ENCODE measurements at places on chromosomes 6 and 20.

- H3K4me3 ChIP-seq, result no peak overlapping the region
- no peaks in the 10 kb centered on the region for H3K4me1 ChIP-seq
- H3K27me3 ChIP-seq, result no peaks in the 10 kb centered on the region
- peak overlapping the region; percentile 23 for H3K27ac ChIP-seq
- H3K36me3 ChIP-seq, result no peaks in the 10 kb centered on the region
- no peak for DNase-seq
These were observed 6.5 kb downstream of the RBM38 start for GRCh38 chr20:57397693-57398108.

DNA sequence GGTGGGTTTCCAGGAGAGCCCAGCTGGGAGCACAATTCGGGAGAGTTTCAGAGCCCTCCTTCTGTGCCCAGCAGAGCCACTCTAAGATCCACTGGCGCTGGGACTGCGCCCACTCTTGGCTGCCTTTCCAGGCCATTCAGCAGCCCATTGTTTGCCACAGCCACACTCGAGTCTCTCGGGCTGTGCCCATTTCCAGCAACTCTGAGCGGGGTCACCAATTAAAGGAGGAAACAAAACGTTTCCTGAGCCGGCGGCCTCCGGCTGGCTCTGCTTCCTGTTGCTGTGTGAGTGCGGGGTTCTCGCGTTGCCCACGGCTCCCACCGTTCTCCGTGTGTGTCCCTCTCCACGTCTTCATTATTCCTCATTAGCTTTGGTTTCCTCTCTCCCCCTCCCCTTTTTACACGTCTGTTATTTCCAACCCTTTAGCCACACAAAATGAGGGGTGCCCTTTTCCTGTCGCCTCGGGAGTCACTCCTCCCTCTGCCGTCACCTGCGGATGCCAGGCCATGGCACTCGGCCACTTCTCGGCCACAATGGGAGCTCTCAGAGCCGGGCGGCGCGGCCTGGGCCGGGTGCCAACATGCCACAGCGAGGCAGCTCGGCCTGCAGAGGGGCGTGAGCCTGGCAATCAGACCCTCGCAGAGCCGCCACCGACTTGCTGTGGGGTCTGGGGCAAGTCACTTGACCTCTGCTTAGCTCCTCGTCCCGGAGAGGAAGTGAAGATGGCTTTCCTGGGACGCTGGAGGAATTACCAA lies 94.3 kb upstream of the NKX2-2 start:
- no peak overlapping the region for H3K27ac ChIP-seq
- H3K4me1 ChIP-seq, result no peaks in the 10 kb centered on the region
- DNase-seq, result no peak
- H3K36me3 ChIP-seq, result no peaks in the 10 kb centered on the region
- no peak overlapping the region for H3K4me3 ChIP-seq
- no peaks in the 10 kb centered on the region for H3K27me3 ChIP-seq

DNA sequence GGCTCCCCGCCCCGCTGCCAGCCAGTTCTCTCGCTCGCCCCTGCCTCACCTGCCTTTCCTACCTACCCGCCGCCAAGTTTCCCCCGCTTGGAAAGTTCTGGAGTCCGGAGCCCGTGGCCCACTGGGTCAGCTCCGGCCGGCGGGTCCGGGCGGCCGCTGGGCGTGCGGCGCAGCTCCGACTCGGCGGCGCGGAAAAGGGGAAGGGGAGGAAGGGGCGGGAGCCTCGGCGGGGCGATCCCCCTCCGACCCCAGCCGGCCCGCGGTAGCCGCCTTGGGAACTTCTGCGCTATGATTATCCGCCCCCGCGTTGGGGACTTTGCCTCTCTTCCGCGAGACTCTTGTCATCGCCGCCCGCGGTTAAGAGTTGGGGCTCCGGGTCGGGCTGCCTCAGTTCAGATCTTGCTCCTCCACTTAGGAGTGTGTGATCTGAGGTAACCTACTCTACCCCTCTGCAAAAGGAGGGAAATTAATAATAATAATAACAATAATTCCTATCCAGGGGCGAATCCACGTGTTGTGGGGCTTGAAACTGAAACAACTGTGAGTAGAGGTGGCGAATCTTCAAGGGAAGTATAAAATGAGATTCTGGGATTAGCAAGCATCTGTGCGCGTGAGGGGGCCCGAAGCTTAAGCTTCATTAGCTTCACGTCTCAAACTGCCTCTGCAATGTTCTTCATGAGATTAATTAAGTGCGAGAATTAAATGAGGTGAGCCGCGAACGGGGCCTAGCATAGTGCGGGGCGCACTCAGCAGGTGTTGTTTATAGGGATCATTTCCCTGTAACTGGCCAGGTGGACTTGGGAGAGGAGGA lies 30.8 kb downstream of the SF3B5 start:
- peaks cover 4% of the 10 kb centered on the region for H3K4me1 ChIP-seq
- H3K4me3 ChIP-seq, result peak overlapping the region; percentile 40
- peak; percentile 55 for DNase-seq
- H3K36me3 ChIP-seq, result no peaks in the 10 kb centered on the region
- peak overlapping the region; percentile 75 for H3K27ac ChIP-seq
- H3K27me3 ChIP-seq, result peaks cover 12% of the 10 kb centered on the region

DNA sequence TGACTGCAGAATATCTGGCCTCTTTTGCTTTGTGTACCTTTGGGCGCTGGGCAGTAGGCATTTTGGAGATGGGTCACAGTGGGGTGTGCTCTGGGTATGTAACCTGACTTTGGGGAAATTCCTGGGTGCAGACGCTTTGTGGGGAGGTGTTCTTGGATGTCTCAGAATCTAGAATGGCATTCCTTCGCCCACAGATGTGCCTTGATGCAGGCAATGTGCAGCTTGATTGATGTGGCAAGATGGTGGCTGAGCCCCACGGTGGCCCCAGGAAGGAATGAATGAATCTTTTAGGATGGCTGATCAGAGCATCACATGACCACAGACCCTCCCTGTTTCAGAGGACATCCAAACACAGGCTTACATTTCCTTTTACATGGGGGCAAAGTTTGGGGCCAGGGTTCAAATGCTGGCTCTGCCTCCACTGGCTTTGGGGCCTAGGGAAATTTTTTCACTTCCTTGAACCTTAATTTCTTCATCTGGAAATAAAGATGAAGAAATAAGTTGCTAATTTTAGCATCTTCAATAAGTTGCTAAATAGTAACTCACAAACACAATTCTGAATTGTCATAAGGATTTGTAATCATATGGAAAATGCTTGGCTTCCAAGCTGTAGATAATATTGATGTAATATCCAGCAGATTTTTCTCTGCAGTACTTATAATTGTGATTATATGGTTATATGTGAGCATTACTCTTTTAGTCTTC lies 5.6 kb downstream of the PPP1R16B start:
- H3K27ac ChIP-seq, result no peak overlapping the region
- no peak for DNase-seq

DNA sequence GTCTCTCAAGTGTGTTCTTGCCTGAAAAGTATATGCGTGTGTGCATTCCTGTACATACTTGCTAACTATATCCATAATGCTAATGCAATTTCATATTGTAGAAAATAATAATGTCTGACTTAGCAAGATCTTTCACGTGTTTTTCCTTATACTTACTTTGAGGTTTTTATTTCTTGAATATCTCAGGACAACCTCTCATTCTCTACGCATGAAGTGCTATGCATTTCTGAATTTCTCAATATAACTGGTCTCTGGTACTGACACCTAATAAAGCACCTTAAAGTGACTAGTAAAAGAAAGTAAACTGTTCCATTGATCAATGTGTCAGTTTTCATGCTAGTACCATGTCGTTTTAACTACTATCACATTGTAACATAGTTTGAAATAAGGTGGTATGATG lies 589.9 kb upstream of the ADGRB3 start:
- no peaks in the 10 kb centered on the region for H3K36me3 ChIP-seq
- H3K27ac ChIP-seq, result no peak overlapping the region
- H3K4me3 ChIP-seq, result no peak overlapping the region
- DNase-seq, result no peak

GRCh38 chr6:21103626-21104224 lies 489.8 kb upstream of the SOX4 start:
- no peaks in the 10 kb centered on the region for H3K27me3 ChIP-seq
- no peaks in the 10 kb centered on the region for H3K36me3 ChIP-seq
- no peak overlapping the region for H3K27ac ChIP-seq
- DNase-seq, result no peak

DNA sequence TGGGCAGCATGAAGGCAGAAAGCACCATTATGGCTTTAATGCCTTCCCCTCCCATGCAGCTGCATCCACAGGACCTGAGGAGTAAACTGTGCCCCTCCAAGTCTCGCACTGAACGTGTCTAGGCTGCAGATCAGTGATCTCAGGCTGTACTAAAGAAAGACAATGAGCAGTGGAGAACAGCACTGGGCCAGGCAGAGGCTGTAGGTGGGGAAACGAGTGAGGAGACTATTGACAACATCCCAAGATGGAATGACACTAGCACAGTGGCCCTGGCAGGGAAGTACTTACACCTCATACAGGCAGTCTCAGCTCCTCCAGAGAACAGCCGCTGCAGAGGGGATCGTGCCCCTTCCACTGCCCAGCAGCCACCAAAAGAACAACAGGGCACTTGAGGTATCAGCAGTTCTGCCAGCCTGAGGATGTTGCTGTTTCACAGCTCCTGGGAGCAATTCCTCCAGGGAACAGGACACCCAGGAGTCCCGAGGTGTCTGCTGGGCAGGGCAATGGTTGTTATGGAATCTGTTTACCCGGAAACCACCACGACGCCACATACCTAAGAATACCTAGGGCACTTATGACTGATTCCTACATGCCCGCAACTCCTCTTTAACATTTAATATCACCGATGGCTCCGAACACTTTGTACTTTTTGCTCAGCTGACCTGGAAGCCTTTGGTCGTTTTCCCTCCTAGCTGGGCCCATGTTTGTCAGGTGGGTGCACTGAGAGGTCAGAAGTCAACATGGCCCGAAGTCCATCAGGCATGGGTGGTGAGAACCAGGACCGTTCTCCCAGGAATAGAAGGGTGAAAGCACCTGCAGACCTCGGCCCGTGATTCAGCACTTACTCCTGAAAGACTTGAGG lies 79.1 kb downstream of the SLC22A23 start:
- H3K4me3 ChIP-seq, result no peak overlapping the region
- no peak overlapping the region for H3K27ac ChIP-seq
- peaks cover 18% of the 10 kb centered on the region for H3K4me1 ChIP-seq
- DNase-seq, result no peak
- no peaks in the 10 kb centered on the region for H3K27me3 ChIP-seq
- no peaks in the 10 kb centered on the region for H3K36me3 ChIP-seq

- H3K4me3 ChIP-seq, result no peak overlapping the region
- H3K36me3 ChIP-seq, result no peaks in the 10 kb centered on the region
- no peak for DNase-seq
- no peak overlapping the region for H3K27ac ChIP-seq
These were observed 151.9 kb downstream of the CFAP61 start for GRCh38 chr20:20204256-20204655.

DNA sequence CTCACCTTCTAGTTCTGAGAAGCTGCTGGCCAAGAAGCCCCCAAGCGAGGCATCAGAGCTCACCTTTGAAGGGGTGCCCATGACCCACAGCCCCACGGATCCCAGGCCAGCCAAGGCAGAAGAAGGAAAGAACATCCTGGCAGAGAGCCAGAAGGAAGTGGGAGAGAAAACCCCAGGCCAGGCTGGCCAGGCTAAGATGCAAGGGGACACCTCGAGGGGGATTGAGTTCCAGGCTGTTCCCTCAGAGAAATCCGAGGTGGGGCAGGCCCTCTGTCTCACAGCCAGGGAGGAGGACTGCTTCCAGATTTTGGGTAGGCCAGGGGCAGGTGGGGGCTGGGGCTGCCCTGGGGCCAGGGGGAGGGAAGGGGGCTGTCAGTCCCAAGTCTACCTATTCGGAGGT lies 2.3 kb downstream of the MYLK2 start:
- DNase-seq, result no peak
- H3K27me3 ChIP-seq, result no peaks in the 10 kb centered on the region
- H3K27ac ChIP-seq, result no peak overlapping the region
- no peak overlapping the region for H3K4me3 ChIP-seq
- peaks cover 2% of the 10 kb centered on the region for H3K4me1 ChIP-seq
